ENCODE measurements at places on chromosomes 7 and 10.

DNA sequence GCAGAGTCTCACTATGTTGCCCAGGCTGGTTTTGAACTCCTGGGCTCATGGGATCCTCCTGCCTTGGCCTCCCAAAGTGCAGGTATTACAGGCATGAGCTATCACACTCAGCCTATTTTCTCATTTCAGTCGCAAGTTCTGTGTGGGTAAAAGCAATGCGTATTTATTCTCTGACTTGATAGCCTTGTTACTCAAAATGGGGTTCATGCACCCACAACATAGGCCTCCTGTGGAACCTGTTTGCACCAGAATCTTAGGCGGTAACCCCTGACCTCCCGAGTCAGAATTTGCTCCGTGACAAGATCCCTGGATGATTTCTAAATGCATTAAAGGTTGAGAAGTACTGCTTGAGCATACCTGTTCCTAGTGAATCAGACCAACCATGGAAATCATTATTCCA, 7.3 kb downstream of the IL2RA start:
- DNase-seq = no peak

DNA sequence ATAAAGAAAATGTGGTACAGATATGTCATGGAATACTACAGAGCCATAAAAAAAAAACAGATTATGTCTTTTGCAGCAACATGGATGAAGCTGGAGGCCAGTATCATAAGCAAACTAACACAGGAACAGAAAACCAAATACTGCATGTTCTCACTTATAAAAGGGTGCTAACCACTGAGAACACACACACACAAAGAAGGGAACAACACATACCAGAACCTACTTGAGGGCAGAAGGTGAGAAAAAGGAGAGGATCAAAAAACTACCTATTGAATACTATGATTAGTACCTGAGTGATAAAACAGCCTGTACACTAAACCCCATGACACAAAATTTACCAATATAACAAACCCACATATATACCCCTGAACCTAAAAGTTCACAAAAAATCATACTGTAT, 144.6 kb downstream of the TPK1 start:
- no peak for DNase-seq

GRCh38 chr10:100303724-100304319, 17.3 kb upstream of the BLOC1S2 start:
- DNase-seq = peak; percentile 50

- no peak for DNase-seq
Measured at GRCh38 chr10:132477398-132478340, 59.9 kb upstream of the INPP5A start.

GRCh38 chr10:122124808-122125207, 135.8 kb downstream of the TACC2 start:
- DNase-seq = no peak

DNA sequence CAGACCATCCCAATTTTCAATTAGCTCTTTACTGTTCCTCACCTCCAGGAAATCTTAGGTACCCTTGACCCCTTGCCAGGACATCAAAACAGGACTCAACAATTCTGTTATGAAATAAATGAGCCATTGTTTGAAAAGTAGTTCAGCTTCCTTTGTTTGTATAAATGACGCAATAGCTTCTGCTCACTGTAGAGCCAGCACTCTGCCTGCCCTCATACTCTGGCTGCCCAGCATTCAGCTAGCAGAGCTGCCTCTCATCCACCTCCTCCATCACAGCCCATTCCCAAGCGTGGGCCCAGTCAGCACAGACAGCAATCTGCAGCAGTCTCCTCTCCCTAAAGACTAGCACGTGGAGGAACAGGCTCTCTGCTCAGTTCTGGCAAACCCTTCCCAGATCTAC, 478.6 kb downstream of the GRID1 start:
- no peak for DNase-seq

DNA sequence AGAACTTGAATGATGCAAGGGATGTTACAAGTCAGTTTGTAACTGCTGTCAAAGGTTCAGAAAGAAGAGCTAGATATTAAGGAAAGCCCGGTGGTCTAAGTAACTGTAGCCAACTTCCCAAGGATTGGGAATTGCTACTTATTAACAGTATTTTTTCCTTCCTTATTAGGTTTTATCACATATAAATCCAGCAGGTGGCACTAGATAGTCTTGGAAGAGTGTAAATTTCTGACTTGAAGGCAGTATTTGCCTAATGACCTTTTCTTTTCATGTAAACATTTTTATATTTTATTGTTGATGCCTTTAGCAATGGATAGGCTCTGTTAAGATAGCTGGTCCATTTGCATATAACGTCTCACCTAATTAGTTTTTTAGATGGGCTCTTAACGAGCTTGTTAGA, 51.2 kb downstream of the ANLN start:
- no peak for DNase-seq

Data from OCI-LY7 (cell line).